ENCODE measurements at places on chromosomes 3 and 15. TPM values are rescaled to one million over a fixed set of nuclear protein-coding genes. Genes with fewer than 3 reads are reported as not detected.

DNA sequence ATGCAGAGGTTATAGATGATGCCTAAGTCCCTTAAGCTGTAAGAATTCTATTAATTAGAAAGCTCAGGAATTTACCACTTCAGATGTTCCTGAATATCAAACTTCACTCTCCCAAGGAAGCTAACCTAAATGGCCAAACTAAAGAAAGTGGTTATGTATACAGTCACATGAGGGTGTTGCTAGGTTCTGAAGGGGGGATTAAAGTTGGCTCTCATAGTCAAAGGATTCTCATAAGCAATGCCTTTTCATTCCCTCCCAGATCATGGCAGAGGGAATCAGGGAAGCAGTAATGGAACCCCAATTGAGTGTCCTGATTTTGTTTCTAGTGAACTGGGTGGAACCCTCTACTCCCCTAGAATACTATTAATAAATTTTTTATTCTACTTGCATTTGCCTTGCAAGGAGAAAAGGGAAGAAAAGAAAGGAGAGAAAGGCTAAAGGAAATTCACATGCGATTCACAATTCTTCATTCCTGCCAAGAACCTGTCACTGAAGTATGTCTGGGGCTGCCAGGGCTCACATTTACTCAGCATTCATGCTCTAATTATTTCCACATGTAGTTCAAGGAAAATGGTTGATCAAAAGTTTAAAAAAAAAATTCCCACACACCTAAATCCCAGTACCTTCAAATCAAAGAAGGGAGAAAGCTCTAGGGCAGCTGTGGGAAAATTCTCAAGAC, 25.1 kb downstream of the FSTL1 start:
- DNase-seq: no peak

DNA sequence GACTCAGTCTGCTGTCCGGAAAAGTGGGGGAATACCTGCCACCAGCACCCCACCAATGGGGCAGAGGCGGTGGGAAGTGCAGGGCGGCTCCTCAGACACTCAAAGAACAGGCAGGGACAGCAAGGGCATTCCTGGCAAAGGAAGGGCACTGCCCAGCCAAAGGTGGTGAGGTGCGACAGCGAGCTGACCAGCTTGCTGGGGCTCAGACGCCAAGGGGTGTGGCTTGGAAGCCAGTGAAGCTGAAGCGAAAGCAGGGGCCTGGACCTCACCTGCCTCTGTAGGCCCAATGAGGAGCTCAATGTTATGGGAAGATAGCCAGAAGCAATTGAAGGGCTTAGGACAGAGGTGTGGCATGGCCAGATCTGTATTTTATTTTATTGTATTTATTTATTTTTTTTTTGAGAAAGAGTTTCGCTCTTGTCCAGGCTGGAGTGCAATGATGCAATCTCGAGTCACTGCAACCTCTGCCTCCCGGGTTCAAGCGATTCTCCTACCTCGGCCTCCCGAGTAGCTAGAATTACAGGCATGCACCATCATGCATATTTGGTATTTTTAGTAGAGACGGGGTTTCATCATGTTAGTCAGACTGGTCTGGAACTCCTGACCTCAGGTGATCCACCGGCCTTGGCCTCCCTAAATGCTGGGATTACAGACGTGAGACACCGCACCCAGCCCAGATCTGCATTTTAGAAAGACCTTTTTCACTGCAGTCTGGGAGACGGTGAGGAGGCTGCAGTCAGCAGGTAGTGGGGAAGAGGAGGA, 4.4 kb upstream of the LMAN1L start:
- DNase-seq: no peak

DNA sequence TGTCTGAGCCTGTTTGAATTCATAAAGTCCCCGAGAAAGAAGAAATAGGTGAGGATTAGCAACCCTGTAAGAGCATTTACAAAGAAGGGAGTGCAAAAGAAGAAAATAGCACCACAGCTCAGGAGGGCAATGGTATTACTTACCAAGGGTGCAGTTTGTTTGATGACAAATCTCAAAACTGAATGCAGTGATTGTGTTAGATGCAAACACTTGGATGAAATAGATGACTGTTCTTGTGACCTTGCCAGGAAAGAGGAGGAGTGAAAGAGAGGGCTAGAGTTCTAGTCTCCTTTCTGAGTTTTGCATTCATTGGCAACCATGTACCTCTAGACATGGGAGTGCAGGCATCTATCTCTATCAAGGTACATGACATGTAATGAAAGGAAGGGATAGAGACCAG, 1030.8 kb upstream of the CFAP20DC start:
- peak; percentile 80 for DNase-seq

- no peak for DNase-seq
Observed at GRCh38 chr3:162764051-162764807, 1267.6 kb downstream of the OTOL1 start.

The IP6K1 gene
- 42.2 TPM for total RNA-seq

- no peak for DNase-seq
Observed at GRCh38 chr15:98296653-98297052, 336.1 kb downstream of the ARRDC4 start.

- no peak for DNase-seq
Observed at GRCh38 chr3:169969174-169970095, 2.8 kb downstream of the SEC62 start.

The HESX1 gene
- 0.63 TPM for total RNA-seq

The PLSCR2 gene
- total RNA-seq: not detected

DNA sequence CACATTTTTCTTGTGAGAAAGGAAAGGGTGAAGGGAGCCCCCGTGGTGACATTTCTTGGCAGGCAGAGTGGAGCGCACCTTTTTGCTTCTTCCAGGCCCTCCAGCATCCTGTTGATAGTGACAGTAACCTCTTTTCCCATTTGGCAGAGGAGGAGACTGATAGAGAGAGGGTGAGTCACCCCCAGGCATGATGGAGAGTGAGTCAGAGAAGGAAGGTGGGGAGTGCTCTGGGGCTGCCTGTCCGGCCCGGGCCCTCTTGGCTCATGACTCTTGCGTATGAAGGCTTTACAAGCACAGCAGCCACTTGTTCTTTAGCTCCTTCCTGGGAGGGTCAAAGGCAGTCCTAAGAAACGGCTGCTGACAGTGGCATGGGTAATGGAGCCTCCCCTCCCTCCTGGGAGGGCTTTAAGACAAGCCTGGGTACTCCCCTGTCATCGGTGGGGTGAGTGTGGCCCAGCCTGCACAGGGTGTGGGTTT, 16.0 kb downstream of the ANKRD63 start:
- no peak for DNase-seq

- no peak for DNase-seq
Observed at GRCh38 chr15:85133709-85134108, 152.1 kb downstream of the PDE8A start.

The PYGO1 gene
- total RNA-seq: not detected

Measured in activated CD4-positive, alpha-beta T cell treated with anti-CD3 and anti-CD28 coated beads, Interleukin-2, amount 10 ng/mL, durations not matched to agents 24 days and 14 days (primary cell).